ENCODE measurements at places on chromosomes 16 and 17.

- DNase-seq = peak; percentile 71
These were observed 20.3 kb upstream of the NFATC3 start for GRCh38 chr16:68064791-68065365.

GRCh38 chr17:1460233-1460632 is 4.2 kb upstream of the CRK start:
- DNase-seq = no peak

- no peak for DNase-seq
These were observed 21.1 kb downstream of the HELZ start for GRCh38 chr17:67223924-67224323.

DNA sequence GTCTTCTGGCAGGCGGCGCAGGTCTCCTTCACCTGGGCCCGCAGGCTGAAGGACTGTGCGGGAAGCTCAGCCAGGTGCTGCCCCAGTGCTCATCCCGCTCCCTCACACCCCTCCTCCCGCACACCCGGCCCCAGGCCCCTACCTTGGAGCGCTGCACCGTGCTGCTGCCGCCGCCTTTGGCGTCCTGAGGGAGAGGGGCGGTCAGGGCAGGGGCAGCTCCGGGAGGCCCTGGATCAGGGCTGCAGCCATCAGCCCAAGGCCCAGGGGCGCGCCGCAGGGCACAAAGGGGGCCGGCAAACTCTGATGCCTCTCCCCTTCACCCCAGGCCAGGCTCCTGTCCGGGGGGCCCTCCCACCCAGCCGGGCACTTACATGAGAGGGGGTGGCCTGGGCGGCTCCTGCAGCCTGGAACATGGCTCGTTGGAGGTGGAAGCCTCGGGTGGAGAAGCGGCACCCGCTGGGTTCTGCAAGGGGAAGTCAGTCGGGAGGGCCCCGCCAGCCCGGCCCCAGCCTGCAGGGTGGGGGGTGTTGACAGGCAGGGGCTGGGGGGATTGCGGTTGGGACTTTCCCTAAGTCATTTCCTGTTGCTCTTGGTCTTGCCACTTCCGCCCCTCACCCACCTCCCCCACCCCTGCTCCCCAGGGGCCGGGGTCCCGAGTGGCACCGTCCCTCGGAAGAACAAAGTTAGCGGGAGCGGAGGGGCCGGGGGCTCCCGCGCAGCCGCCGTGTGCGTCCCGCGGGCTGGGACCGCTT is 863 bp downstream of the LIMD2 start:
- DNase-seq = peak; percentile 90

DNA sequence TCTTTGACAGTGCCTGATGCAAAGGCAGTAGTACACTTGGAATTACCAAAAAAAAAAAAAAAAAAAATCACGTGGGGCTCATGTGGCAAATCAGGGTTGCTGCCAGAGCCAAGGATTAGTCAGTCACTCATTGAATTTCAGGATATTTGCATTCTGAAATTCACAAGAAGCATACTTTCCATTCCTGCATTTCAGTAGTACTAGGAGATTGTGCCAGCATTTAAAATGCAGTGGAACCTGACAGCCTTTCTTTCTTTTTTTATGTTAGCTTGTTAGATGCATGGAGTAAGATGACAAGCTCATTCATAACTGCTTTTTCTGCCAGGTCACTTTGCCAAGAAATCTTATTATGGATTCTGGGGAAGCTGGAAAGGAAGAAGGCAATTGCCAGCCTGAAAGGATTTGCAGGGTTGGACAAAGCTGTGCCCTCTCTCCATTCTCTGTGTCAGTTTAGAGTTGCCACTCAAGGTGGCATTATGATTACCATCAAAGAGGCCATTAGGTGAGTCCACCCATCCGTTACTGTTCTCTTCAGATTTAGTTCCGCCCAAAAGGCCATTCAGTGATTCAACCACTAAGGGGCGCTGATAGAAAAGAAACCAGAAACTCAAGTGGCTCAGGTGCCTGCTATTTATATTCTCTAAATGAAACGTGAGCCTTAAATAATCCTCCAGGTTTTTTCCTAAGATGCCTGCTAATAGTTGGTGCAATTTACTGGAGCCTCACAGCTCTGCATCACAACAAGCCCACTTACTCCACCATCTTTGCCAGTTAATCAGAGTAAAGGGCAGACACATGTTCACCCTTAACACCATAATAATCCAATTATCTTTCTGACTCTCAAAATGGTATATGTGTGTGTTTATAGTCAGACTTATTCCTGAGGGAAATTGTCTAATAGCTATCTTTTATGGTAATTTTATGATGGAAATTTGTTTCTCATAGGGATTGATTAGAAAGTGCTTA is 59.0 kb downstream of the TANGO6 start:
- DNase-seq = peak; percentile 45

GRCh38 chr16:3728424-3729160 is 11.3 kb upstream of the TRAP1 start:
- no peak for DNase-seq

DNA sequence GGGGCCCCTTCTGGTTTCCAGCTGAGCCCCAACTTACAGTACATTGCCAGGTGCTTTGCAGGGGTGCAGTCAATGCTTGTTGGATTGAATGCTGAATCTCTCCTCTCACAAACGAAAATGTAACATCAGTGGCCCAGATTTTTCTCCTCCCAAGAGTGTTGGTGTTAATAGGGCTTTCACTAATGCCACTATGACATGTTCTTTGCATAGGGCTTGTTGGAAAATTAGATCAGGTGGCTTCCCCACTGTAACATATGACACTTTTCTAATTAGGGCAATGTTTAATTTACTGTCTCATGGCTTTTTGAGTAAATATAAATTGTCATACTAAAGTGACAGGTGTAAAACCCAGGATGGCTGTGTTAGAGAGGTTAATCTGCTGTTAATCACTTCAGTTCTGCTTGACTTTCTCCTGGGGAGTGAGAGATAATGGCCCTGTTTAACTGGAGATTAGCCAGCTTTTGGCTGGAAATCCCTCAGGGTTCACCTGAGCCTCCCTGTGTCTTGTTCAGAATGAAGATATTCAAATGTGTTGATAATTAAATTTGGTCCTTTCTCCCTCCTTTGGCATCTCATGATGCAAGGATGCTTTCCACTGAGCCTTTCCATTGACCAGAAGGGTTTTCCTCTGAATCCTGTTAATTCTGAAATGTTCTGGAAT is 502.3 kb downstream of the RBFOX1 start:
- no peak for DNase-seq

- no peak for DNase-seq
These were observed 6.2 kb downstream of the MYOCD start for GRCh38 chr17:12671906-12672305.

DNA sequence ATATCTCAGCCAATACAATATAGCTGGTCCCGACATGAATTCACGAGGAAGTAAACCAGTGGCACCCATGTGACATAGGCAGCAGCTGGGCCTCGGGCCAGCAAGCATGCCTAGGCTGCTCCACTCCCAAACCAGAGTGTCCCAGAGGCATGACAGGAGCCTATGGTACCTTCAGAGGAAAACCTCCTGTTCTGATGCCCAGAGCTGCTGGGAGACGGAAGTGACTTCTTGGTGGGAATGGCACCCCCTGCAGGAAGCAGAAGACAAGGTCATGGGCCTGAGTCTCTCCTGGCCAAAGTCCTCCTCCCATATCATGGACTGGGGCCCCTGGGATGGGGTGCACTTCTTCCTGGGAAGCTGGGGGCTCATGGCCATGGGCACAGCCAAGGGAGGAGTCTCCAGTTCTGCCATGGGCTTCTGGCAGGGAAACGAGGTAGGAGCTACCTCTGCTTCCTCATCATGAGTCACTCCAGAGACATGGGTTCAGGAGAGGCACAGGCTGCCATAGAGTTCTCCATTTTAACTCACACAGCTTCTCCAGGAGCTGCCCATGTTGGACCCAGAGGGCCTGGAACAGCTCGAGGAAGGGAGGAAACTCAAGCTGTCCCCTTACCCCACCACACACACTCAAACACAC is 13.4 kb downstream of the FBF1 start:
- peak; percentile 71 for DNase-seq

- DNase-seq = no peak
These were observed 70.3 kb downstream of the SDR42E1 start for GRCh38 chr16:81940781-81941560.

GRCh38 chr17:74276541-74277009 is 2.5 kb downstream of the DNAI2 start:
- no peak for DNase-seq

DNA sequence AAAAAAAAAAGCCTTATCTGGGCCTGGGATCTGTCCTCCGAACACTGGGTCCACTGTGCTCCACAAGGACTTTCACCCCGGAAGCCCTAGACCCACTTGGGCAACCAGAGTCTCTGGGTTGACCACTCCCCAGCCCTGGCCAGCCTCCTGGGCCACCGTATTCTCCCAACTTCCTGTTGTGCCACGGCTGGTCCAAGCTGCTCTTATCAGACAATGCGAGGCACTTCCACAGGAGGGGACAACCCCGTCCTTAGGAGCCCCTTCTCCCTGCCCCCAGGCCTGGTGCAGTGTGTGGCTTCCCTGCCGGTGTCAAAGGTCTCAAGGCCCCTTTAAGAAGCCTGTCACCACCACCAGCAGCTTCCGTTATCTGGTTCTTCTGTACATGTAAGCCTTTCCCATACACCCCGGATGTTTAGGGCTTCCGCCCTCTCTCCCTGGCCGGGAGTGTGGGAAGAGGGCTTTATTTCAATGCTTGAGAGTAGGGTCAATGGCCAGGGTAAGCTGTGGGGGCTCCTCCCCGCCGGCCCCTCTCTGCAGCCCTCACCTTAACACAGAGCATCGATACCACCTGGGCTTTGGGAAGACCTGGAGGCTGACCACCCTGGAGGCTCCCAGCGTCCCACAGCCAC is 313.0 kb downstream of the SEC14L1 start:
- peak; percentile 72 for DNase-seq

DNA sequence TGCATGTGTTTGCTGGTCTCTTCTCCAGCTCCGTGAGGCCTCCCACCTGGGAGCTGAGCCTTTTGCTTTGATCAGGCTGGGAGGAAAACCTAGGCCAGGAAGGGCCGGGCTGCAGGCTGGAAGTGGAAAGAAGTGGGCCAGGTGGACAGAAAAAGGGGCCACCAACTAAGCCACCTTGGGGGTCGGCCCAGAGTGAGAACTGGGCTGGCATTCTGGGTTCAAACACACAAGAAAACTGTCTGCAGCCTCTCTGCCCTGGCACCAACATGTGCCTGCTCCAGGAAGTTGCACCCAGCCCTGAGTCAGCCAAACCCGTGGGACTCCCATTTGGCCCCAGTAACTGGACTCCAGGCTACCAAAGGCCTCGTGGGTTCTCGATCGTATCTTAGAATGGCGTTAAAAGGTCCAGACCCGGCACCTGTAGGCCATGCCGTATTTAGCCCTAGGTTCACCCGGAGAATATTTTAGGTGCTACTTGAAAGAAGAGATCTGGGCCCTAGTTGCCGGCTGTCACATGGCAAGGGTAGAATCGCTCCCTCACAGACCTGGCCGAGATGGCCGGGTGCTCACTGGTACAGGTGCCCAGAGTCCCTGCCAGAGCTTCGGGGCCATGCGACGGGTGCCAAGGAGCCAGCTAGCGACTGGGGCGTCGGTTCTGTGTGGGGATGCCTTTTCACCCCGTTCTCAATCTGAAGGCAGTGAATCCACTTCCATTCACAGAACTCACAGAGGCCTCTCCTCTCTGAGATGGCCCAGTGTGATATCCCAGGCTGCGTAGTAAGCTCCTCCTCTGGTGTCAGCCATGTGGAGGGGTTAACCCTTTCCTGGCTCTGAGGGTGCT is 236.6 kb downstream of the MRTFB start:
- DNase-seq = no peak
